ENCODE measurements at places on chromosomes 6 and 20.
A peak's percentile ranks its signal among the peaks of the same experiment; 100 is the strongest.

DNA sequence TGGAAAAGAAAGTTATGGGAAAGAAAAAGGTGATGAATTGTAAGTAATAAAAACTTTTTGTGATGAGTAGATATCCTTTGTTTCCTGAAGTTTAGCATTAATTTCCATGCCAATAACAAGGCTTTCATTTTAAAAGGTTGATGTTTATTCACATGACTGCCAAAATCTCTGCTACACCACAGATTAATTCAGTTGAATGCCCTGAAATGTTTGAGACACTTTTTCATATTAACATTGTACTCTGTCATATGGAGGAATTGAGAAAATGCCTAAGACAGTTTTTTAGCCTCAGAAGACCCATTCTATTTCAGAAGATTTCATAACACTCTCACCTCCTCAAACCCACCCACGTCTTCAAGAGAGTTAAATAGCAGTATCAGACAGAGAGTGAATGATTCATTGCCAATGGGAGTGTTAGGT lies 115.5 kb downstream of the ADGRG6 start:
- DNase-seq, result peak; percentile 9

DNA sequence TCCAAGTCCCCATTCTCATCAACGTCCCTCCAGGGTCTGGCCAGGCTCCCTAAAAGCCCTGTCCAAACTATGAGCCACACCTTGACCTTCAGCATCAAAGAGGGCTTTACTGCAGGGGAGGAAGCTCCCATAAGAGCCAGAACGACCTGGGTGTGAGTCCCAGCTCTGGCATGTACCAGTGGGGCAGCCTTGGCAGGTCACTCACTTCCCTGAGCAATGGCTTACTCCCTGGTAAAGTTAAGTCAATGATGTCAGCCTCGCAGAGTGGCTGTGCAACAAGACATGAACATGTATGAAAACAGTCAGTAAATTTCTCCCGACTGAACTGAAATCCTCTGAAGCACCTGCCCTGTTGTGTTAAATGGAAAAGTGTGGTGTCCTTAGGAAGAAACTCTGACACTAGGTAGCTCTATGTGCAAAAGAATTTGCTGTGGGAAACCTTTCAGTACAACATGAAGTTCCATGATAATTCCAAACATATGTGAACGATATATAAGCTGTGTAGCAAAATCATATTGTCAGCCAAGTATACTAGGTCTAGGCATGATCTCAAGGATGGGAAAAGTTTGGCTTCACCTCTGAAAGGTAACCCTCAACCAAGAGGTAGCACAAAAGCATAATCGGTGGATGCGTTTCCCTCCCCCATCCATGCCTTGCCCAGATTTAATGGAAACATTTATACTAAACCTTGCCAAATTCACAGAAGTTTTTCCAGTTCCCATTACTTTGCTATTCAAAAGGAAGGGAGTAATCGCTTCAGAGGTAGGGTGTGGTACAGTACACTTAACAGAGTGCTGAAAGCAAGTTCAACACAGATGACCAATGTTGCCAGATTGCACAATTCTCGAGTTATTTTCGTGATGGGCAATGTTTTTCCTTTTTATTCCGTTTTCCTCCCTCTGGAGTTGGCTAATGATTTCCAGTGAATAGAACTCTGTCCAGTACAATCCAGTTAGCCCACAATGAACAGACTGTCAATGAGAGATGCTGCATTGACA lies 49.0 kb upstream of the RANBP9 start:
- DNase-seq, result no peak

- no peak for DNase-seq
Measured at GRCh38 chr20:53574819-53575218, 18.8 kb downstream of the ZNF217 start.

DNA sequence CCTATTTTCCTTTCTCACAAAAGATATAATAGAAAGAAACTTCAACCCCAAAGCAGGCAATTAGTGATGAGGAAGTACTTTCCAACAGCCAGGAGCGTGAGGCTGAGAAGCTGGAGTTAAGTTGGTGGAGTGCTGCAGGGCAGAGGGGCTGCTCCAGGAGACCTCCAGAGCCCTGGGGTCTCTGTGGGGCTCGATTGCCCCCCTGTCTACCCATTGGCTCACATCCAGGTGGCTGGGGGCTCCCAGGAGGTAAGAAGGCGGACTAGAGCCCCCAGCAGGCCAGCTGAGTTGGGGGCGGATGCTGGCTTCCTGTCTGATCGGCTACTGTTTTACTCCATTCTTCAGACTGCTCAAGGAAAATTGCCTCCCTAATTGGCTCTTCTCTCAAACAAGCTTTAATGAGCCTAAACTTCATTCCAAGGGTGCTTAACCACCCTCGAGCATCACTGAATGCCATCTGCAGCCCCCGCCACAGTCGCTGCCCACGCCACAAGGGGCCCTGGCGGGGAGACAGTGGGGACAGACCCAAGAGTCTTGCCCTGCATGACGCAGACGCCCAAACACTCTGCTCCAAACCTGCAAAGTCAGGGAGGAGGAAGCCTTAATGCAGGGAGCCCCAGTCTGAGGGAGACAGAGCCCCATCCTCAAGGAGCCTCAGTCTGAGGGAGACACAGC lies 78.6 kb downstream of the MDGA1 start:
- DNase-seq, result no peak

- DNase-seq, result no peak
Measured at GRCh38 chr6:78599526-78599925, 267.8 kb upstream of the IRAK1BP1 start.

Measured in astrocyte of the spinal cord (primary cell).